ENCODE measurements at places on chromosomes 7 and 10.

DNA sequence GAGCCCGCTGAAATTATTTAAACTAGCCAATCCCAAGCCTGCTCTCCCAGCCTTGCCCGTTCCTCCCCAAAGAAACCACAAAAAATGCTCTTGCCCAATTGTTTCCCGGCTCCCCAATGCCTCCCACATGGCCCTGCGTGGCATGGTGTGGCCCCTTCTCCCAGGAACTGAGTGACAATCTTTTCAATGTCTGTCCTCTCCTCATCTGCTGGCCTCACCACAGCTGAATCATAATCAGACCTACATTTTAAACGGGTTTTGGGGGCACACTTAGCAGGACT is 201.5 kb downstream of the PRPF18 start:
- no peak for DNase-seq

DNA sequence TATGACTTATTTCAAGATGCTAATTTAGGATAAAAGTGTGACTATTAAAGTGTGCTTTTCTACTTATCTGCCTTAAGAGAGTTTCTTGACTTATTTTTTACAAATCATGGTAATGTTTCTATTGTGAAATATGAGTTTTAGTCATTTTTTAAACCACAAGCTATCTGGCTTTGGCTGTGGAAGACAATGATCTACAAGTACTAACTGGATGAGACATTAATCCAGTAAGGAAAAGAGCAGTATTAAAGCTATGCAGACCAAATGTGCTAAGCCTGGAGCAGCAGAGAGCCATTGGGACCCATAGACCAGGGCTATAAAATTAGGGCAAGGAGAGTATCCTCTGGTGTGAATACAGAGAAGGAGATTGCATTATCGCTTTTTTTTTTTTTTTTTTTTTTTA is 92.4 kb downstream of the SEMA3A start:
- DNase-seq = no peak

GRCh38 chr7:128708824-128709223 is 30.3 kb upstream of the CALU start:
- no peak for DNase-seq

DNA sequence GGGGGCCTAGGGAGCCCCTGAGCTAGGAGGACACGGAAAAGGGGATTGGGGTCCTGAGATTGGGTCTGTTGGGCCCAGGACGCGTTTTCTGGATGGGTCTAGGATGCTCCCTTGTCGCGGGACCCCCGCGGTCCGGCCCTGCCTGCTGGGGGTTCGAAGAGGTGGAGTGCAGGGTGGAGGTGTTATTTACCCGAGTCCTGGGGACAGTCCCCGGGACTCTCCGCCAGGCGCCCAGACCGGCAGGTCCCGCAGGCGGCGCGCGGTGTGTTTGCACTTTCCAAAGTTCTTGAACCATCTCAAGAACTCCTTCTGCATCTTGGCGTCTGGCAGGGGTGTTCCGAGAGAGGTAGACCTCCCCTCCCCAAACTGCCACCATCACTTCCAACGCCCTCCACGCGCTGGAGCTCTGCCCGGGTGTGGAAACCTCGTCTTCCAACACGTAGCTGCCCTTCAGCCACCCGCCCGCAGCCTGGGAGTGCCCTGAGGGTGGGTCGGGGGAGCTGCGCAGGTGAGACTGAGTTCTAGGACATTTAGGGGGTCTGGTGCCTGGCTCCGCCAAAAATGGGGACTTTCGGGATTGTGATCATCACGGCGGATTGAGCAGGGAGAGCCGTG is 569 bp downstream of the CAV1 start:
- no peak for DNase-seq

- no peak for DNase-seq
These were observed 1227.8 kb upstream of the SORCS1 start for GRCh38 chr10:108392286-108392685.

DNA sequence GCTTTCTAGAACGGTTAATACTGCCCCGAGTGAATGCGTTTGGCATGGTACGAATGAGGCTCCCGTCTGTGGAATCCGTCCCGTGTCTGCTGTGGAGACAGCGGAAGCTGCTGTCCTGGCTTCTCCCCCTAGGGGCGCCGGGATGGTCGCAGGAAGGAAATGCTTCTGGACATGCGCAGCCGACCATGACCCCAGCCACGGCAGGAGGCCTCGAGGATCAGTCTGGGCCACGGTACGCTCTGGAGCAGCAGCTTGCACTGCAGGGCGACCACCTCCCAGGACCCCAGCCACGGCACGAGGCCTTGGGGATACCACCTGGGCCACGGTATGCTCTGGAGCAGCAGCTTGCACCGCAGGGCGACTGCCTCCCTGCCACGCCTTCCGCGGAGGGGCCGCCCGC is 107.9 kb downstream of the CYTH3 start:
- no peak for DNase-seq

DNA sequence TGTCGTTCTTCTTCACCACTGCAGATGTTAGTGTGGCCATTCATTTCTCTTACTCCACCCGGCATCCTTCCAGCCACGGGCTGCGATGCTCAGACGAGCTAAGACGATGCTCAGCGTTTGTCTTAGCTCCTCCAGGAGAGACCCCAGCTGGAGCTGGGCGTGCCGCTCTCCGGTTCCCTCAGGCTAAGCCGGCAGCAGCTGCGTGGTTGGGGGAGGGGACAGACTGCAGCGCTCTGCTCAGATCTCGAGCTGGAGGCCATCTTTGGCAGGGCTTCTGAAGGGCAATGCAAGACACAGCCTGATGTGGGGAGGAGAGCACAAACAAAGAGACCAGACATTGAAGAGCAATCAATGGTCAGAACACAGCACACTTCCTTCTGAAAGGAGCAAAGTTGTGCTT is 4.8 kb downstream of the INA start:
- DNase-seq = peak; percentile 66

- DNase-seq = no peak
These were observed 349.6 kb downstream of the DNAJB6 start for GRCh38 chr7:157686285-157686894.

DNA sequence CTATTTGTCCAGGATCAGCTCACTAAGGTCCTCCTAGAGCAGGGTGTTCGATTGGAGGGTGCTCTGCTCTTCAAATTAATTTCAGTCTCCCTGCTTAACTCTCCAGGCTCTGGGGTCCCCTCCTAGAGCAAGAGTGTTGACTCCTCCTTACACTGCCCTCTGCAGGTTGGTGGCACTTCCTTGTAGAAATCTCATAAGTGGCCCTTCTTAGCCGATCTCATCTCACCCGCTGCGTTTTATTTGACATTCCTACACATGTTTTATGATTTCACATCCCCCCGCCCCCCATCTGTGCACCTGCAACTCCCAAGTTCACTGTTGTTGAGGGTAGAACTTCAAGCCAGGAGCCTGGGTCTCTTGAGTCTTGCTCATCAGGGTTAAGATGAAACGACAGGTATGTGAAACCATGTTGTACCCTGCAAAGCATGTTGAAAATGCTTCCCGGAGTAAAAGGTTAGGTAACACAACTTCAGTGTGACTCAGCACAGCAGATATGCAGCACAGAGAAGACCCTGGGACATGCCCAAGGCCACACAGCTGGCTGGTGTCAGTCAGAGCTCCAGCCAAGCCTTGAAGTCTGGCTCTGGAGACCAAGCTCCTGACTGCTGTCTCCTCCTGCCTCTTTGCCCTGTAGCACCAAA is 171.2 kb downstream of the PRKAG2 start:
- peak; percentile 43 for DNase-seq

Measured in neuronal stem cell (in vitro differentiated cells).